Natural killer cell treated with Interleukin-12 subunit alpha and Interleukin-12 subunit beta and Interleukin-15 and Interleukin-18, amount 100 ng/mL, for 72 hours (primary cell): ENCODE measurements at places on chromosomes 5 and 9.
A peak's percentile ranks its signal among the peaks of the same experiment; 100 is the strongest.

- DNase-seq, result no peak
These were observed 74.3 kb upstream of the MOCS2 start for GRCh38 chr5:53183880-53184279.

DNA sequence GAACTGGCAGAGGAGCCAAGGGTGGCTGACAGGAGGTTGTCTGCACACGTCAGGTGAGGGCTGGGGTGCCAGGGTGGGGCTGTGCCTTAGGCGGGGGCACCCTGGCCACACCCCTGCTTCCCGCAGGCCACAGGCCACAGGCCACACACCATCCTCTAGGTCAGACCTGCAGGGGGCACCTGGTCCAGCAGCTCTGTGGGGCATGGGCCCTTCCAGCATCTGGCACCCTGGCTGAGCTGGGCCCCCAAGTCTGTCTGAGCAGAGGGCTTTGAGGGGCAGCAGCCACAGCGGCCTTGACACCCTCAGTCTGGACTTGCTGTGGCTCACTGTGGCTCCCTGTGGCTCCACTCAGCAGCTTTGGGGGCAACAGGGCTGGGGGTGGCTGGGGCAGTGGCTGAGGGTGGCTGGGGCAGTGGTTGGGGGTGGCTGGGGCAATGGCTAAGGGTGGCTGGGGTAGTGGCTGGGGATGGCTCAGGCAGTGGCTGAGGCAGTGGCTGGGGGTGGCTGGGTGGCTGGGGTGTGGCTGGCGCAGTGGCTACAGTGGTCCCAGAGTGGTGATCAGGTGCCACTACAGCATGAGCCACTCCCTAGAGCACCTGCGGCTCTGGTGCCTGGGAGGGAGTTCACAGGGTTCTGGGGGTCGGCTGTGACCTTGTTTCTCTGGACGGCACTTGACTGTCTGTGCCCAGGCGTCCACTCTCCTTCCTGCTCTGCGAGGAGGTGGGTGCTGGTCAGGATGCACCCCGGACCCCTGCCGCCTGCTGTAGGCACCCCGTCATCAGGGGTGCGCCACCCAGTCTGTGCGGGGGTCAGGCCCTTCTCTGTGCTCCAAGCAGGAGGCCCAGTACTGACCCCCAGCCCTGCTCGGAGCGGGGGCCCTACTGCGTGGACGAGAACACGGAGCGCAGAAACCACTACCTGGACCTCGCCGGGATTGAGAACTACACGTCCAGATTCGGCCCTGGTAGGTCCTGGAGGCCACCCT is 27.1 kb downstream of the NKD2 start:
- no peak for DNase-seq

- DNase-seq, result no peak
These were observed 26.3 kb downstream of the MAML1 start for GRCh38 chr5:179758955-179759354.

DNA sequence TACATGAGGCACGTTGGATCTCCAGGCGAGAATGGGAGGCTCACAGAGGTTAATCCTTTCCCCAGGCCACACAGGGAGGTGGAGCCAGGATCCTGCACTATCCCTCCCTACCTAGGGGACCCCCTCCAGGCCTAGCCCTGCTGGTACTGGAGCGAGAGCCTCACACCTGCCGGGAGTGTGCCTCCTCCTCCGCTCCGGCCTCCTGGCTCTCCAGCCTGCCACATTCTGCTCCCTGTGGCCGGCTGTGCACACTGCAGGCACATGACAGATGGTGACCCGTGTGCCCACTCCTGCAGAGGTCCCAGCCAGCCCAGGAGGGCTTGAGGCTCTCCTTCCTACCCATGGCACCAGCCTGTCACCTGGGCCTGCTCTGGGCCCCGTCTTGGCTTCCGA is 93.4 kb downstream of the RXRA start:
- DNase-seq, result no peak

DNA sequence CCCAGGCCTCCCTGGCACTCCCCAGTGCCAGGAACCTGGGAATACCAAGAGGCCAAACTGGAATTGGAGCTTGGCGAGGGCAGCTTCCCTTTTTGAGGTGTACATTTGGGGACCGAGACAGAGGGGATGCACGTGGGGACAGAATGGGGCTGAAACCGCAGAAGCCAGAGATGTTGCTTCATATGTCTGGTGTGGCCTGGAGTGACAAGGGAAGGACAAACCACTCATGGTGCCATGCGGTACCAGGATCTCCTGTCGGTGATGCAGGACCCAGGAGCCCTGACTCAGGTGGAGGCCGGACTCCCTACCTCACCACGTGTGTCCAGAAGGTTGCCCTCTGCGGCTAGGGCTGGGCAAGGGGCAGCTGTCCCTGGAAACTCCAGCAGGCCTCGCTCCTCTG is 4.0 kb upstream of the CSF2 start:
- DNase-seq, result peak; percentile 58

GRCh38 chr9:34010979-34011378 is 37.7 kb downstream of the UBAP2 start:
- DNase-seq, result no peak

DNA sequence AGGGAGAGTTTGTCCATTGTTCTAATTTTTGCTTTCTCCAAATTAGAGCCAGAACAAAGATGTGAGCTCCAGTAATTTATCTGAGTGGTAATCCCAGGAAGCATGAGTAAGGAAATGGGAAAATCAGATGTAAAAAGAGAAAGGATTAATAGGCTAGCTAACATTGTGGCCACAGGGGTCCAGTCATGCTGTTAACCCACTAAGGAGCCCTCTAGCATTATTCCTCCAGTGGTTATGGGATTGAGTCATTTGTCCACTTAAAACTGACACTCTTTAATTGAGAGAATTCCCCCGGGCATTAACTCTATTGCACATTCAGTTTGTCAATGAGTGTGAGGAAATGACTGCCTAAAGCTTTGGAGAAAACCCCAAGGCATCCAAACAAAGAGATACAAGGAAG is 700.3 kb upstream of the TYRP1 start:
- DNase-seq, result no peak
